ENCODE measurements at places on chromosomes 4 and X. TPM values are rescaled to one million over a fixed set of nuclear protein-coding genes. Genes with fewer than 3 reads are reported as not detected.

CLGN gene
- 0.14 TPM for total RNA-seq

DNA sequence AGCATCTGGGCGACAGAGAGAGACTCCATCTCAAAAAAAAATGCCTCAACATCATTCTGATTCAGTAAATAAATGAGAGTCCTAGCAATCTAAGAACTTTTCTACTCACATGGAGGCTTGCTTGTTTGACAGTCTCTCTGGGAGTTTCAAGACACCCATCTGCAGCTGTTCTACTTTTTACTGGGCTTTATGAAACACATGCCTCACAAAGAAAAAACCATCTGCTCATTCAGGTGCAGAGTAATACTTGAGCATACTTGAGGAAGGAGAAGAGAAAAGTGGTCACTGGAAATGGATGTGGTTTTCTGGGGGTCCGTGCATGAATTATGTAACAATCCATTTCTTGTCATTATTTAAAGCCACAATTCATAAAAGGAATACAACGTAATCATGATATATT, 87.1 kb upstream of the DDX53 start:
- H3K27ac ChIP-seq: no peak overlapping the region
- H3K4me3 ChIP-seq: no peak overlapping the region
- DNase-seq: no peak
- H3K36me3 ChIP-seq: no peaks in the 10 kb centered on the region
- no peaks in the 10 kb centered on the region for H3K4me1 ChIP-seq
- H3K27me3 ChIP-seq: no peaks in the 10 kb centered on the region

- no peak for DNase-seq
- H3K4me3 ChIP-seq: no peak overlapping the region
- H3K4me1 ChIP-seq: no peaks in the 10 kb centered on the region
- no peaks in the 10 kb centered on the region for H3K36me3 ChIP-seq
- H3K27me3 ChIP-seq: no peaks in the 10 kb centered on the region
Observed at GRCh38 chr4:70356185-70356584, 4.4 kb upstream of the SMR3A start.

PABPC4L gene
- total RNA-seq: not detected

- no peaks in the 10 kb centered on the region for H3K4me1 ChIP-seq
- H3K27ac ChIP-seq: no peak overlapping the region
- DNase-seq: no peak
- H3K4me3 ChIP-seq: no peak overlapping the region
- no peaks in the 10 kb centered on the region for H3K27me3 ChIP-seq
- no peaks in the 10 kb centered on the region for H3K36me3 ChIP-seq
Observed at GRCh38 chr4:23382879-23383278, 507.0 kb downstream of the PPARGC1A start.

DNA sequence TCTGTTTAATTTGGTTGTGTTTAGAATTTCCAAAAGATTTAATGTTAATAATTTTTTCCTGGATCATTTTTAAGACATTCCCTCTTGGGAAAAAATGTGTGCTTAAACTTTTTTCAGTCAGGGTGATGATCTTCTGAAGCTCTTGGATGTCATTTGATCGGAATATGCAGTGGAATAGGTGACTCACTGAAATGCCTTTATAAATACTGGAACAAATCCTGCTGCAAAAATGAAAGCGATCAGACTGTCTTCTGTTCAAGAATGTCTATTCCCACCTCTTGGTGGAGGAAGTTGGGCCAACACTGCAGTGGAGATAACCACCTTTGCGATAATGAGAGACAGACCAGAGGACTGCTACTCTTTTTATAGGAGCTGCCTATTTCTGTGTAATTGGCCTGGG, 46.7 kb downstream of the LARP1B start:
- H3K4me3 ChIP-seq: no peak overlapping the region
- H3K4me1 ChIP-seq: no peaks in the 10 kb centered on the region
- H3K36me3 ChIP-seq: peaks cover 16% of the 10 kb centered on the region
- H3K27ac ChIP-seq: no peak overlapping the region
- no peaks in the 10 kb centered on the region for H3K27me3 ChIP-seq

DNA sequence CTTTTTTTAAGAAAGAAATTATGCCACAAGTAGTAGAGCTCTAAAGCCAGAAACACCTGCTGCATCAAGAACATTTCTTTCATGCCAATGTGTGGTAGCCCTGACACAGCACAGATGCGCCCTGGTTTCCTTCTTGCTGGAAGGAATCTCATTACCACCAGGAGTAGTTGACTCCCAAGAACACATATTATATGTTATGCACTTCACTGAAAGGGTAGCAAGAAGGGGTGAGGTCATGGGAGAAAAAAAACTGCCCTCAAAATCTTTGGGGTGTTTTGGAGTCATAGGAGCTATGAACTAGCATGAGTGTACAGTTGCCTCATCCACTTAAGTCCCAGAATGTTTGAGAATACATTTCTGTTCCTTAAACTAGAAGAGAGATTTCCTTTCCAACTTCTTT, 185.8 kb upstream of the C1QTNF7 start:
- no peaks in the 10 kb centered on the region for H3K36me3 ChIP-seq
- no peak overlapping the region for H3K4me3 ChIP-seq
- H3K27ac ChIP-seq: no peak overlapping the region
- no peak for DNase-seq
- H3K4me1 ChIP-seq: peaks cover 7% of the 10 kb centered on the region
